ENCODE measurements at places on chromosomes 3 and 15.

DNA sequence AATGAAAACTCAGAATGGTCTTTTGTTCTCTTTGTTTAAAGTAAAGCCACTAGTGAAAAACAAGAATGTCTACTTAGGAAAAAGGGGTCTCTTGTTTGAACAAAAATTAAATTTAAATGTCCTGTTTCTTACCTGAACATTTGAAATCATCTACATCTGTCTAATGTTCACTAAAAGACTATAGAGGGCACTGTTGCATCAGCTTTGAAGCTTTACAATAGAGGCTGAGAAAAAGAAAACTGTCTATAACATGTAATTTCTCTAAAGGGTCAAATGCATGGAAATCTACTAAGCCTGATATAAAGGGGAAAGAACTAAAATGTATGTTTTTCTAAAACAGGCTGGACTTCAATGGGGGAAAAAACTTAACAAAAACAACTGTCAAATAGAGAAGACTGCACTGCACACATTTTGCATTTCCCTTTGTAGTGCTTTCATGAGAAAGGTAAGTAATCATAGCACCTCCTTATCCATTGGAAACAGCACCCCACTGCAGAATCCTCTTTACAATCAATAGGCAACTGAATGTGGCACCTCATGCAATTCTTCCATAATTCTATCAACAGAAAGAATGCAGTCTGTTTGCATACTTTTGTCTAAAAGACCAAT, 26.3 kb downstream of the DPH6 start:
- DNase-seq, result no peak

GRCh38 chr3:146796078-146796477, 190.9 kb upstream of the PLSCR5 start:
- DNase-seq, result no peak

DNA sequence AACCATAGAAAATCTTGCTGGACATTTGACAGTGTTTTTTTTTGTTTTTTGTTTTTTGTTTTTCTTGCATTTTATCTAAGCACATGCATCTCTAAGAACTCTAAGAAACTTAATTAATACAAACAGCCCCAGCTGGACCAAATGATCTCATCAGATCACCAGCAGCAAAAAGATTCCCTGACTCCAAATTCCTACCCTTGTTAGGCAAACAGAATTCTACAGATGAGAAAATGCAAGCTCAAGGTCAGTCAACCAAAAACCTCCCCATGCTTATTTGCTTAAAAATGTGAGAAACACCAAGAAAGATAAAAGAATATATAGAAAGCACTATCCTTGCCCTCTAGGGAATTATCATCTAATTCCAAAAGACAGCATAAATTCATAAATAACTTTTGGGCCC, 65.4 kb downstream of the FOXP1 start:
- DNase-seq, result no peak

- no peak for DNase-seq
Observed at GRCh38 chr3:66093981-66094380, 55.3 kb upstream of the MAGI1 start.

DNA sequence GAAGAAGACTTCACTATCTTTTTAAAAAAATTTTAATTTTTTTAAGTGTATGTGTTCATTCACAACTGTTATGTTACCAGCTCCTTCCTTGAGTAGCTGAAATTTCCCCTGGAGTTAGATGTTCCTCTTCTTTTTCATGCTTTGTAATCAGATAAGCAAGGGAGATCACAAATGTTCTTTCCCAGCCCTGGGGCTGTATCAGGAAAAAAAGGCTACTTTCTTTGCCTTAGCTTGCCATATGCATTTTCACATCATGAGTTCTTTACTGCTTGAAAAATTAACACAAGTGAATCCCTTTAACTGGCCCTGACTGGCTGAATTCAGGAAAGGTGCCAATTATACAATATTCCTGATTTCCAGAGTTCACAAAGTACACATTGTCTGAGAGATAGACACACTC, 353.2 kb upstream of the ATP11B start:
- DNase-seq, result no peak

GRCh38 chr15:68992696-68993095, 21.8 kb upstream of the NOX5 start:
- no peak for DNase-seq

GRCh38 chr3:185549122-185549521, 3.3 kb downstream of the LIPH start:
- DNase-seq, result no peak

- DNase-seq, result no peak
Observed at GRCh38 chr3:160665231-160665630, 11.7 kb upstream of the ARL14 start.

- DNase-seq, result no peak
Observed at GRCh38 chr3:110178965-110179364, 841.6 kb upstream of the DPPA4 start.

DNA sequence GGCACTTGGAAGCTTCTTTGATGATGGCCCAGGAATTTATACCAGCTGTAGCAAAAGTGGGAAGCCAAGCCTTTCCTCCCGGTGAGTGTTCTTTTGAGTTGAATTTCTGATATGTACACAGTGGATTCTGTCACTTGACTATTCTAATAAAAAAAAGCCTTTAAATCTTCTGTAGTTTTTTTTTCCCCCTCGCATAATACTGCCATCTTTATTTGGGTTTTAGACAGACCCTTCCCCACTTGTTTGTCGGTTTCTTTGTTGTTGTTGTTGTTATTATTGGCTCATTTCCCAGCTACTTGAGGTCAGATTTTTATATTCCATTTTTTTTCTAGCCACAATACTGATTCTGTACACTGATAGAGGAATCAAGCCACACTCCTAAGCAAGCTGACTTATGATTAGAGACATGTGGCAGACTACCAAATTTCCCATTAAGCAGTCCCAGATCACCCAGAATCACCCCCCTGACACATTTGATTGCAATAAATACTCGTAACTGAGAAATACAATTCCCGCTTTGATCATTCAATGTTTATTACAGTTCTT, 122.4 kb upstream of the IL12A start:
- no peak for DNase-seq

- no peak for DNase-seq
Observed at GRCh38 chr3:57777774-57778173, 21.7 kb downstream of the SLMAP start.

- no peak for DNase-seq
Observed at GRCh38 chr15:60585743-60586708, 107.1 kb upstream of the ICE2 start.

DNA sequence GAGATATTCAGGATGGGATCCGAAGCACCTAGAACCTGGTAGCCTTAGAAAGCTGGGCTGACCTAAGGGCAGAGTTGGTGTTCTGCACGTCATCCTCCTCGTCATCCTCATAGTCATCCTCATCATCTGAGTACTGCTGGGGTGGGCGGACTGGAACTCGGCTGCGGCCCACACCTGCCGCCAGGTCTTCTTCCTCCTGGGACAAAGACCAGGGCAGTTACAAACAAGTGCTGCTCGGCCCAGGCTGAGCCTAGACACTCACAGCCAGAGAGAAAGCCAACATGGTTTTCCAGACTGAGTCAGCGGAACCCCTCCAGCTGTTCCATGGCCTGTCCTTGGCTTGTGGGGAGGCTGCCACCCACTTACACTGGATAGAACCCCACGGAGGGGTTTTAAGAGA, 40.5 kb downstream of the SEMA3G start:
- DNase-seq, result peak; percentile 15

- no peak for DNase-seq
Observed at GRCh38 chr15:34588046-34588674, 4.7 kb upstream of the GOLGA8B start.

GRCh38 chr3:57048052-57048671, 12.3 kb upstream of the SPATA12 start:
- DNase-seq, result peak; percentile 63

- no peak for DNase-seq
Observed at GRCh38 chr3:97959872-97960271, 12.4 kb downstream of the RIOX2 start.

DNA sequence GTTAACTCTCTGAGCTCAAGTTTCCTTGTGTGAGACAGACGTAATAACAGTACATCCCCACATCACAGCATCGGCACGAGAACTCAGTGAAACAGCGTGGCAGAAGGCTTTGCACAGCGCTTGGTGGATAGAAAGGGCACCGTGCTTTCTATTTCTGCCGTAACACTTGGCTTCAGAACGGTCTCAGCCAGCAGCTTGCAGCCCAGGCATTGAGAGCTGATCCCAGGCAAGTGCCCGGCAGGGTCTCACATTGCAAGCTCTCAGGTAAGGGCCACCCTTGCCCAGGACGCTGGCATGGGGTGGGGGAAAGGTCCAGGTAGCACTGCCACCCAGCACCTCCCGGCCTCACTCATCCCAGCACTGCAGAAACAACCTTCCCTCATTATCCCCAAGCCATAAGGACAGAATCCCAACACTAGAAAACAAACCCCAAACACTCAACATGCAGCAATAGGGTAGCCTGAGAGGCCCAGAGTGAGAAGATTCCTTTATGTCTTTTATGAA, 70.5 kb upstream of the ITGA11 start:
- DNase-seq, result no peak

- DNase-seq, result peak; percentile 47
Observed at GRCh38 chr15:60477916-60478565, 901 bp downstream of the ICE2 start.

DNA sequence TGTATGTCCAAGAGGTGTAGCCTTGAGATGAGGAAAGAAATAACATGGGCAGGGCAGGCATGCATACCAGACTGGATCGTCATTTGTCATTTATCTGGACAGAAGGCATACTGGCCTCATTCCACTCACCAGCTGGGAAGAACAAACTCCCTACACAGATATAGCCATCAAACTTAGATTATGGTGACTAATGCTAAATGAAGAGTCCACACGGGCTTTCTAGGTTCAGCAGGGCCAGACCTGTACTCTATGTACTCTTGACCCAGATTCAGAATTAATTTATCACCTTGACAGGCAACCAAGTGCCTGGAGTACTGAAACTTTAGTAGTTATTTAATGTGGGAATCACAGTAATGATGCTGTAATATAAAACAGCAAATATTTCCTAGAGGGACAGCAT, 164.3 kb upstream of the IL12A start:
- no peak for DNase-seq

DNA sequence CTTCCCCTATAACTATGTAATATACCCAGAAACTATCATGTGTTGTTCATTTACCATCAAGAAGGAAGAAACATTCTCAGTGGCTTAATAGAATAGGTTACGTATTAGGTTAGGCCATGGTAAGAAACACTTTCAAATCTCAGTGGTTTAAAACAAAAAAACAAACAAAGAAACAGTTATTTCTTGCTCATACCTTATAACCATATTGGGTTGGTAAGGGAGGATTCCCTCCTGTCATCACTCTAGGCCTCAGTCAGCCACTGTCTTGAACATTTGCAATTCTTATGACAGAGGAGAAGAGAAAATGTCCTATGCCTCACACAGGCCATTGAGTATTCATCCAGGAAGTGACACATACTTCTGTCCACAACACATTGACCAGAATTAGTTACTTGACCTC, 727.7 kb upstream of the NECTIN3 start:
- DNase-seq, result no peak

GRCh38 chr3:133868186-133868585, 27.5 kb downstream of the RAB6B start:
- no peak for DNase-seq

Data from right forelimb (tissue), 1 donor.